DMS153 (cell line): ENCODE measurements at places on chromosomes 12 and 14.

- peak; percentile 62 for DNase-seq
These were observed 515.4 kb downstream of the FUT8 start for GRCh38 chr14:65927931-65928356.

GRCh38 chr12:56591126-56591525, 39.0 kb downstream of the BAZ2A start:
- peak; percentile 73 for DNase-seq

DNA sequence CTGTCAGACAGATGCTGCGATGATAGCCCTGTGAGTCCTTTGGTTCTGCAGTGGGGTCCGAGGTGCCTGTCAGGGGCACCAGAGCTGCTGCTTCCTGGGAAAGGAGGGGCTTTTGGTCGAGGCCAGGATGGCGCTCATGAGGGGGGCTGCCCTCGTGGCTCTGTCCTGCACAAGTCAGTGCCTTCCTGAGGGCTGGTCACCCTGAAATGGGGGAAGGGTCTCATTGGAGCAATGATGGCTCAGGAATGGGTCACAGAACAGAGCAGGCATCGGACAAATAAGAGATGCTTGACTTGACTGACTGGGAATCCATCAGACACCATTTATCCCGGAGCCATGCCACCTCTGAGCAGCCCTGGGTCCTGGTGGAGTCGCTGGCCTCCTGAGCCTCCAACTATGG, 121.9 kb downstream of the ADGRD1 start:
- no peak for DNase-seq

DNA sequence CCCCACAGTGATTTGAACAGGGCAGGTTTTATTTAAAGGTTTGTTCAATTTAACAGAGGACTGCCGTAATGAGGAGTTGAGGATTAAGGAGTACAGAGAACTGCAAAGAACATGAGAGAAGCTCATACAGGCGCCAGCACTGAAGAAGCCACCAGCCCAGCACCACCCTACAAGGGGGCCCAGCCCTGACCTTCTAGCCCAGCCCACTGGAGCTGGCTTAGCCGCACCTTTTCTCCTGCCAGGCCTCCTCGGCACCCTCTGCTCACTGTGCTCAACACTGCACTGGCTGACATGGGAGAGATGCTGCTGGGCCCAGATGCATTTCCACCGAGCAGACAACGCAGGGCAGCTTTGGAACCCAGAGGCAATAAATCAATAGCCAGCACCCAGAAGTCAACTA, 36.5 kb upstream of the SFSWAP start:
- no peak for DNase-seq

GRCh38 chr12:3173008-3173553, 95.9 kb downstream of the TSPAN9 start:
- DNase-seq, result peak; percentile 62

GRCh38 chr12:64107776-64108175, 114.3 kb downstream of the KICS2 start:
- no peak for DNase-seq

GRCh38 chr12:100295764-100296555, 29.0 kb downstream of the SCYL2 start:
- DNase-seq, result no peak

- DNase-seq, result no peak
These were observed 96.7 kb upstream of the CCDC196 start for GRCh38 chr14:66389481-66389880.

DNA sequence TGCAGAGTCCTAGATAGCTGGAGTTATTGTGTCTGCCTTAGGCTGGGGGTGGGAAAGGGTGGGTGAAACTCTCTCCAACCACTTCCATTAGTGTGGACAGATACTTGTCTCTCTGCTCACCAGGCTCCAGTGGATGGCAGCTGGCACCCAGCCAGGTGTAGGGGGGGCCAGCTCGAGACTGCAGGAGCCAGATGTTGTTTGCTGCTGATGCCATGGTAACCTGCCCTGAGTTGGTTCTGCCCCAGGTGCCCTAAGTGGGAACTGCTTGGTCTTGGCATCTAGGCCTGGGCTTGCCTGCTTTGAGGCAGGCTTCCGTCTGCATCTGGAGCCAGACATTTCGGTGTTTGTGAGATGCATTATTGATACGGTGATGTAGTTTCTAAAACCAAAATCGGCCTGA, 82.2 kb downstream of the ADCK1 start:
- peak; percentile 78 for DNase-seq

DNA sequence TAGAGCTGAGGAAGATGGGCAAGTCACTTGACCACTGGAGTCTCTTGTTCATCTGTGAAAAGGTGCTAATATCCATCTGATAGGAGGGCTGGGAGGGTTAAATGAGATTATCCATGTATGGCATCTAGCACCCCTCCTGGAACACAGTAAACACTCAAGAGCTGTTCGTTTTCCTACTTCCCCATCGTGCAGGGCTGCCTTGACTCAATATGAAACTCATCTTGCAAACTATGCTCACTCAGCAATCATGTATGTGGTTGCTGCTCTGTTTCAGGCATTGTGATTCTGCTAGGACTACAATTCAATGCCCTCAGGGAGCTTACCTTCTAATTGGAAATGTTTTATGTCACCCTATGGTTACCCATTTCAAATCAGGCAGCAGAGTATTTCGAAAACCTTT, 395.6 kb downstream of the BCAT1 start:
- no peak for DNase-seq

DNA sequence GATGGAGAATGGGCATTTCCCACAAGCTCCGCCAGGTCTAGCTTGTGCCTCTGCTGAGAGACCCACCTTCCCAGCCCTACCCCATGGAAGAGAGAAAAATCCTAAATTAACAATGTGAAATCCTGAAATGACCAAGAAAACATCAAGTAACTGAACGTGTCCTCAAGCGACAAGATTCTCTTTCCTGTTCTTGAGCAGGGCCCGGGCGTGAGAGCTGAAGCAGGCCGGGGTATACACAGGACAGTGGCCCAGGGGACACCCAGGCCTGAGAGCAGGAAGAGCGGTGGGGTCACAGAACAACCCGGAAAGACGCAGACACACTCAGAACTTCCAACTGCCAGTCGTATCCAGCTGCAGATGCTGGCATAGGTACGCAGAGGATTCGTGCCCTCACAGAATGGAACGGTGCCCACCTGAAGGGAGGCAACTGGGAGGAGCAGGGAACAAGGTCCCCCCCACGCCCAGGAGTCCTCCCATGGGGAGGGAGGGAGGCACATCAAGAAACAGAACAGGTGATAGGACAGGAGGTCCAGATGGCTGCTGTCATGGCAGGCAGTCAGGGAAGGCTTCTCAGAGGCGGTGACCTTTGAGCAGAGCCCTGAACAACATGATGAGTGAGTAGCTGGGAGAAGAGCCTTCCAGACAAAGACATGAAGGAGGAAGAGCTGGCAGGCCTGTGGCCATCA, 9.1 kb downstream of the RIMBP2 start:
- no peak for DNase-seq

GRCh38 chr14:54364555-54365415, 32.0 kb upstream of the CDKN3 start:
- no peak for DNase-seq

DNA sequence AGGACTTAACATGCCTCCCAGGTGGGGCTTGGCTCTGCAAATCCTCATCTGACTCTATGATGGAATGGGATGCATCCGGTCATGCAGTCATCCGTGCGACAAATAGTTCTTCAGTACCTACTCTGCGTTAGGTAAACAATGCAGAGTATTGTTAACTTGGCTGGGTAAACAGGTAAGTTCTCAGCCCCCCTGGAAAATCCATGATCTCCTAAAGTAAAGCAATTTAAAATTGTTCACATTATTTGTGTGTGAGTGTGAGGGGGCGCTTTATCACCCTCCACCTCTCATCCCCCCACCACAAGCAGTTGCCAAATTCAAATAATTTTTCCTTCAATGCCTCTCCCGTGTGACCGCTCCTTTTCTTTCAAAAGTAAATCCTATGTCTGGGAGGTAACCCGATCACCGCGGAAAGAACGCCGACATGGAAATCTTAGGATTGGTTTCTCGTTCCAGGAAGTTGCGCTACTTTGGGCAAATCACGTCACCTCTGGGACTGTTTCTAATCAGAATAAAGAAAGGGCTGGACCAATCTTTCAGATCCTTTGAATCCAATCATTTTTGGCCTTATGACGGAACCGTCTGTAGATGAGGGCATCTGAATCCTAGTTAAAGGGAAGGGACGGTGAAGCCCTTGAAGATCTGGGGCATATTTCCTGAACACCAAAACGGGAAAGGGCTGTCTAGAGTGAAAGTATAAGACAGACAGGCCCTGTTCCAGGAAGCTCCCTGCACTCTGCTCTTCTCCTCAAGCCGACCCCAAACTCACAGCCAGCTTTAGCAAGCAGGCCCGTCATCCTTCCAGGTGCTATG, 44.0 kb upstream of the SINHCAF start:
- peak; percentile 77 for DNase-seq
